ENCODE measurements at places on chromosomes 4 and X. TPM values are rescaled to one million over a fixed set of nuclear protein-coding genes. Genes with fewer than 3 reads are reported as not detected.

The ARFIP1 gene
- total RNA-seq = 38.6 TPM

The HSFX2 gene
- total RNA-seq = not detected

The GAGE12E gene
- total RNA-seq = not detected

The SPP1 gene
- total RNA-seq = 3.3 TPM

The USP17L24 gene
- not detected for total RNA-seq

The HCFC1 gene
- 14.0 TPM for total RNA-seq

The FRMD7 gene
- 0.05 TPM for total RNA-seq

The IL1RAPL2 gene
- total RNA-seq = not detected

The STATH gene
- not detected for total RNA-seq

The LIMCH1 gene
- 151 TPM for total RNA-seq

The SPON2 gene
- 55.5 TPM for total RNA-seq

The RGS12 gene
- 15.4 TPM for total RNA-seq

The PIM2 gene
- total RNA-seq = 9.5 TPM

The SYN1 gene
- total RNA-seq = under 0.01 TPM

The ITGB1BP2 gene
- 4.2 TPM for total RNA-seq

The PPBP gene
- not detected for total RNA-seq

The AMTN gene
- not detected for total RNA-seq

The SMARCA1 gene
- total RNA-seq = 86.4 TPM

The TCEAL6 gene
- total RNA-seq = not detected

The PNMA3 gene
- total RNA-seq = 0.89 TPM

The ETDB gene
- total RNA-seq = not detected
